ENCODE measurements at places on chromosomes 7 and 10. TPM values are rescaled to one million over a fixed set of nuclear protein-coding genes. Genes with fewer than 3 reads are reported as not detected.

GRCh38 chr10:114550756-114551635 is 107.1 kb downstream of the ABLIM1 start:
- DNase-seq = peak; percentile 39

DNA sequence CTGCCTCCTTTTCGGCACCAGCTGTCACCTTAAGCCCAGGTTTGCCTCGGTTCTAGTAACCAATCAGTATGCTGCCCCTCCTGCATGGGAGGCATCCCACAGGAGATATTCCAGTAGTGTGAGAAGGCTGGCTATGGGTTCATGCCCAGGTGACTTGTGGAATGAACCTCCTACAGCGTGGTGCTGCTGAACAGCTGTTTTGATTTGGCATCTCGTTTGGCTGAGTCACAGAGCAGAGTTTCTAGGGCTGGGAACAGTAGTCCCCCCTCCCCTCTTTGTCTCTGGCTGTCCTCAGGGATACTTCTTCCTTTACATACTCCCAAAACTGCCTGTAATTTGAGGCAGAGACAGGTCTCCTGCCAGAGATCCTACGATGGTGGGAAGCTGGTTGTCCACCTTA is 16.1 kb downstream of the R3HCC1L start:
- peak; percentile 20 for DNase-seq

- no peak for DNase-seq
Observed at GRCh38 chr7:101197991-101198390, 2.8 kb downstream of the MOGAT3 start.

GRCh38 chr10:17134737-17135260 is 5.2 kb upstream of the CUBN start:
- DNase-seq = no peak

DNA sequence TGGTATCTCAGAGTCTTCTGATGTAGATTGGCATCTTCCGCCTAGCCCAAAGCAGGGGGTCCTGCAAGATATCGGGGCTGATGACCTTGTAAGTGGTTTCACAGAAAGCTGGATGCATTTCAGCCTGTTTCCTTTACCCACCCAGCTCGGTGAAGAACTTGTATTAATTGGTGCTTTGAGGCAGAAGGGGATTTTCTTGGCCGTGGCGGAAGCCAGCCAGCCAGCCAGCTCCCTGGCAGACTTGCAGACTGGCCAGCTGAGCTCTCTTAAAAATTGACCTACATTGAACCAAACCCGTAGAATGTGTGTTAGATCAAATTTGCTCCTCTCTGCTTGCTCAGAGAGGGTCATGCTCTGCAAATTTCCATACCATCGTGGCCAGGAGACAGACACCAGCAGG is 218.4 kb downstream of the ADAM12 start:
- peak; percentile 28 for DNase-seq

DNA sequence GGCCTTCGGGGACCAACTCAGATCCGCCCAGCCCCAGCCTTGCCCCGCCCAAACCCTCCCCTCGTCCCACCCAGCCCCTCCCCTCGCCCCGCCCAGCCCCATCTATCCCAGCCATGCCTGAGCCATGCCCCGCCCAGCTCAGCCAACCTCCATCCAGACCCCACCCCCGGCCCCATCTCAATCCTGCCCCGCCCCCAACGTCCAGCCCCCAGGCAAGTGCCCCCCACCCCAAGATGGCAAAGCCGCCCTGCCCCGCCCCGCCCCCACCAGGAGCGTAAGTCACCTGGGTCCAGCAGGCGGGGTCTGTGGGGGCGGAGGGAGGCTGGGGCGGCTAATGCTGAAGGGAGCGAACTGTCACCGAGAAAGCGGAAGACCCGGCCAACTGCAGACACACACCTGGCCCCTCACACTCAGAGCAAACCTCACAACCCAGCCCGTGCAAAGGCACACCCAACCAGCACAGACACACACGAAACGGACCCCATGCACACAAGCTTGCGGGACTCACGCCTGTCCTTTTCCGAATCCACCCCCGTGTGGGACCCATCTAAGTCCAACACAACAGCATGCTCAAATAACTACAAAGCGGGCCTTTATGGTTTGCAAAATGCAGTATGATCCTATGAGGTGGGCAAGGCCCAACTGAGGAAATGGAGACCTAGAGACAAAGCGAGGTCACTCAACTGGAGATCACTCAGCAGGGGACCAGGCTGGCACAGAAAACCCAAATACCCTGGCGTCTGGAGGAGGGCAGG is 11.5 kb upstream of the OGA start:
- no peak for DNase-seq

DNA sequence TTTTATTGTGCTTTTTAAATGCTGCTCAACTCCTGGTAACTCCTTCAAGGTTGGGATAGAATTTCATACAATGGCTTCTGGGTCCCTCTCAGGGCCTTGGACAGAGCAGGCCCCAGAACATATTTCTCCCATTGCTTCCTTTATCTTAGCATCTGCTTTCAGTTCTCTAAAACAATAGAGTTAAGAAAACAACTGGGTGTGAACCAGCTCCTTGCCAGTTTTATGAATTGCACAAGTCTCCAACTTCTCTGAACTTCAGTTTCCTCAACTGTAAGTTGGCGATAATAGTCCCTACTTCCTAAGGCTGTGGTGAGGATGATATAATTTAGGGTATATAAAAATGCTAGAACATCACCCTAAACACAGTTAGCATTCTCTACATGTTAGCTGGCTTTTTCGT is 77.0 kb upstream of the INHBA start:
- DNase-seq = no peak

Gene ICA1
- 15.1 TPM for total RNA-seq

Gene LGI1
- total RNA-seq = not detected

Gene EN2
- total RNA-seq = 1.4 TPM

Gene BMPER
- 0.09 TPM for total RNA-seq
